Kidney epithelial cell (primary cell): ENCODE measurements at places on chromosomes 4 and X.
A peak's percentile ranks its signal among the peaks of the same experiment; 100 is the strongest.

GRCh38 chr4:122668241-122668640 lies 47.4 kb upstream of the IL21 start:
- no peak for DNase-seq

- DNase-seq: no peak
Observed at GRCh38 chr4:82201805-82202641, 171.8 kb downstream of the HNRNPD start.

DNA sequence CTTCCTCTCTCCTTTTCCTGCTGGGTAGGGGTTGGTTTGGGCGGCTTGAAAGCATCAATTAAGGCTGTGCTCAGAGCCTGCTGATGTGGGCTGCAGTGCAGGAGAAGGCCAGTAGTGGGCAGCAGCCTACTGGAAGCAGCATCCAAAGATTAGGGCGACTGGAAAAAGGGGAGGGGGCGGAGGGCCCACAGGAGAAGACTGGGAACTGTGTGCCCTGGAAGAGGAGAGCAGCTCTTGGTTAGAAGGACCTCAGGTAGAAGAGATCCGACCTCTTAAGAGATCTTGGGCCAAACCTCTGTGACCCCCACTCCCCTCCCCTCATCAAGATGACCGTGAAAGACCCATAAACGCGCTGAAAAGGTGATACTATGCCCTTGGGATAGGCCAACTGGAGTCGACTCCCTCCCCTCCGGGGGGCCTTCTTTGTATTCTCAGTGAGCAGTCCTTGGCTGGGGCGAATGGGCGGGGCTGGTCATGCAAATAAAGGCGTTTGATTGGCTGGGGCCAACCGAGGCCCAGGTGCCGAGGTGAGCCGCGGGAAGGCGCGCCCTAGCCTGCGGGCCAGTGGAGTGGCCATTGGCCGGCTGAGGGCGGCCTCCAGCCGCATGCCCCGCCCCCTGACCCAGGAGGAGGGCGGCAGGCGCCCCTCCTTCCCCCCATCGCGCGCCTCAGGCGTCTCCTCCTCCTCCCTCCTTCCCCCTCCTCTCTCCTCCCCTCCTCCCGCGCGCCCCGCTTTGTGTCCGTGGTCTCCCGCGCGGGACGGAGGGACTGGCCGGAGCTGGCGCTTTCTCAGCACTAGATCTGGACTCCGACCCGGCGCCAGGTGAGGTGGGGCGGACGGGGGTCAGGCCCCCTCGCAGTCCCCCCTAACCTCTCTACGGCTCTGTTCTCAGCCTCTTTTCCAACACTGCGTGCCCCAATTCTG lies 10.1 kb downstream of the DLG3 start:
- peak; percentile 59 for DNase-seq

GRCh38 chr4:108372681-108373080 lies 203.9 kb upstream of the LEF1 start:
- no peak for DNase-seq

GRCh38 chr4:94208266-94208665 lies 601 bp downstream of the SMARCAD1 start:
- no peak for DNase-seq

- peak; percentile 58 for DNase-seq
Observed at GRCh38 chrX:131792356-131792749, 230.7 kb upstream of the STK26 start.

- no peak for DNase-seq
Observed at GRCh38 chr4:6825403-6825802, 42.9 kb downstream of the KIAA0232 start.

GRCh38 chr4:112801341-112801740 lies 164.4 kb downstream of the LARP7 start:
- no peak for DNase-seq

DNA sequence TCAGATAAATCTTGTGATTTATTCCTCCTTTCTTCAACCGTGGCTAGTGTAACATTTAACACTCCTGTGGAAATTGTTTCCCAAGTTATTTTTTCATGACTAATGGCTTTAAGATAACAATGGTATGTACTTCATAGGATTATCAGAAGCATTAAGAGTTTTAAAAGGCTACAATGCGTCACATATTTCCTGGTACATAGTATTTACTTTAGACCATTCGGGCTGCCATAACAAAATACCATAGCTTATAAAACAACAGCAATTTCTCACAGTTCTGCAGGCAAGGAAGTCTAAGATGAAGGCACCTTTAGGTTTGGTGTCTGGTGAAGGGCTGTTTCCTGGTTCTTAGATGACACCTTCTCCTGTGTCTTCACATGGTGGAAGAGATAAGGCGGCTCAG lies 158.6 kb downstream of the PAPSS1 start:
- DNase-seq: no peak

DNA sequence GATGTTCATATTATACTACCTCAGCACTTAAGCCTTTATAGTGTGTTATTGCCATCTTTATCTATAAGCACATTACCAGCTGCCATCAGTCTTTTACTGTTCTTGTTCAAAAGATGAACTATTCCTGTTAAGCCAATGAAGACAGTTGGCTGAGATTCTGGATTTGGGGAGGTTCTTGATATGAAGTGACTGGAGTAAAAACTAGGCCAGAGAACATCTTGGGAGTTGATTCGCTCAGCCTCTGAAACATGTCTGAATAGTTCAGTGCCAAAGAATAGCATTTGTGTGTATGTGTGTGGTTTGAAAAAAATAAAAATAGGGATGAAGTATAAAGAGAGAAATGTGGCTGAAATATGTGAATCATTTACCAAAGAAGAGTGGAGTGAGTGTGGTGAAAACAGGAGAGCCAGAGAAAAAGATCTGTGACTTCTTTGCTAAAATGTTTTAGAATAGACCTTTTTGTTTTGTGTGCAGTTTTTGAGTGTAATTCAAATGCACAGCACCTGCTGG lies 15.2 kb downstream of the EXOC1 start:
- DNase-seq: no peak

DNA sequence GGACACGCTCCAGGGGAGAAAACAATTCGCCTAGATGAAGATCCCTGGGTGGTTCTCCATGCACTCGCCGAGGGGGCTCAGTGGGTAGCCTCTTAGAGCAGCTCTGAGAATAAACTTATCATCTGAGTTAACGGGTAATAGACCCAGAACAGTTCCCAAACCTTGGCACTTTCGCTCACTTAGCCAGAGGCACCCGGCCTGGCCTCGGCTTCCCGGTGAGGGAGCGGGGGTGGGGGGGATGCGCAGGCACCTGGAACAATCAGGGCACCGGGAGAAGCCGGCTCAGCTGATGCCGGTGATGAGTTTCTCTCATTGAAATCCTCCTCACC lies 405 bp upstream of the ZAR1 start:
- no peak for DNase-seq

- no peak for DNase-seq
Observed at GRCh38 chrX:17549107-17549651, 174.2 kb downstream of the NHS start.

- no peak for DNase-seq
Observed at GRCh38 chrX:33126469-33126868, 84.9 kb downstream of the DMD start.

GRCh38 chrX:55489314-55490009 lies at the start of gene USP51:
Gene USP51 (minus strand): TSS chrX:55489848. CDS start chrX:55488939, 909 bp downstream.
- no peak for DNase-seq

- DNase-seq: no peak
Observed at GRCh38 chrX:149829751-149830191, 48.0 kb downstream of the MAGEA9 start.

GRCh38 chr4:184672741-184673140 lies 23.2 kb downstream of the PRIMPOL start:
- no peak for DNase-seq

DNA sequence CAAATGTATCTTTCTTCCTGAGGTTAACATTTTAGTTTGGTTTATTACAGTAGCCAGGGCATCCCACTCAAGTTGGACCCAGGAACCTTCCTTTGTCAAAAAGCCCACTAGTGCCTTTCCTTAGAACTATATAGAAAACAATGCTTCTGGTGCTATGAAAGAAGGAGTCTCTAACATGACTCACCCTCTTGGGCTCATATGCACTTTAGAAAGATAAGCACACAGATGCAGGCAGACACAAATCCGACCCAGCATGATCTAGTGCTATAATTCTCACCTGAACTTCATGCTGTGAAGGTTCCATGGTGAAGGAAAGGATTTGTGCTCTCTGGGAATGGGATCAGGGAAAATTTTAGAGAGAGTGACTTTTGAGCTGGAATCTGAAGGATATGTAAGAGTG lies 289.4 kb downstream of the ANKRD50 start:
- DNase-seq: no peak

DNA sequence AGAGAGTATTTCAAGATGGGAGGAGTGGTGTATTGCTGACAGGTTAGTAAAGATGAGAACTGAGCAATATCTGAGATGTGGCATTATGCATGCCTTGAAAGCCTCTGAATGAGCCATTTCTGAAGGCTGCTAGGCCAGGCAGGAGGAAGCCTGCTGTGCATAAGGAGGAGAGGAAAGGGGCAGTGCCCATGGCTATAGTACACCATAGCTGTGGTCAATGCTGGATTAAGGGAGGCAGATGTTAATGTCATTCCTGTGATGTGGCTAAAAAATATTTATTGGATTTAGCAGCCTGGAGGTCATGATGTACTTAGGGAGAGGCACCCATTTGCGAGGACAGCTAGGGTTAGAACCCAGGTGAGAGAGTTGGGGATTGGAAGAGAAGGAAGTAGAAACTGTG lies 130.0 kb upstream of the LNX1 start:
- no peak for DNase-seq

GRCh38 chrX:108131471-108131870 lies 39.9 kb downstream of the ATG4A start:
- DNase-seq: no peak

GRCh38 chrX:33307911-33308354 lies 96.6 kb upstream of the DMD start:
- DNase-seq: no peak

DNA sequence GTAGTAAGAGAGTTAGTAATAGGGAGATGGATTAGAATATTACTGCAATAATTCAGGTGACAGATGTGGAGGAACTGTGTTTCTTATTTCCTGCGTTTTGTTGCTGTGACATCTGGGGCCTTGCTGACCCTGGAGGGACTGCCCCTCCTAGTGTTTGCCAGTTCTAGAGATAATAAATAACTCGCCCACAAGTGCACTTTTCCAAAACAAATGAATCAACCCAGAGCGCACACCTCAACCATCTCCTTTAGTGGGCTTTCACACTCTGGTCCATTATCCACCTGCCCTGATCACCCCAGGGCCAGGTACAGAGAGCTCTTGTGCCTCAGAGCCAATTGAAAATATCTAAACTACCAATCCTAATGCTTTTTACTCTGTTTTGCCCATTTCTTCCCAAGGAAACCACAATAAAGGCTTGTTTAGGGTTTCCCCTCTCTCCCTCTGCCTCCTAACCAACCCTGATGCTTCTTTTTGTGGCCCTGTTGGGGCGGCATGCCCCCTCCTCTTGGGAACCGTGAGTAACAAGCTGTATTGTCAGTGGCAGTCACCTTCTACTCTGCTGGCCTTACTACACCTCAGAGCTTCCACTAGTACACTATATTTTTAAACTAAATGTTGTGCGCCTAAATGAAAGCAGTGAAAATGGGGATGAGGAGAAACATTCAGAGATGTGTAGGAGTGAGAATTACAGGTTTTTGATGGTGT lies 270.5 kb downstream of the TENM3 start:
- no peak for DNase-seq

- DNase-seq: no peak
Observed at GRCh38 chr4:101065346-101065745, 282.0 kb downstream of the PPP3CA start.

DNA sequence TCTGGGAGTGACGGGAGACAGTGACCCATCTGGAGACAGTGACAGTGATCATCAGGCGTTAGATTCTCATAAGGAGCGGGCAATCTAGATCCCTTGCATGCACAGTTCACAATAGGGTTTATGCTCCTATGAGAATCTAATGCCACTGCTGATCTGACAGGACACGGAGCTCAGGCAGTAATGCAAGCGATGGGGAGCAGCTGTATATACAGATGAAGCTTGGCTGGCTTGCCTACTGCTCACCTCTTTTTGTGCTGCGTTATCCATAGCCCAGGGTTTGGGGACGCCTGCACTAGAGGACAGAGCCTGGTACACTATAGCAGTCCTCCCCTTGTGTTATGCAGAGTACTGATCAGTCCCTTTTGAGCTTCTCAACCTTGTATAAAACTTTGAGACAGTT lies 23.5 kb downstream of the NFKB1 start:
- DNase-seq: no peak

DNA sequence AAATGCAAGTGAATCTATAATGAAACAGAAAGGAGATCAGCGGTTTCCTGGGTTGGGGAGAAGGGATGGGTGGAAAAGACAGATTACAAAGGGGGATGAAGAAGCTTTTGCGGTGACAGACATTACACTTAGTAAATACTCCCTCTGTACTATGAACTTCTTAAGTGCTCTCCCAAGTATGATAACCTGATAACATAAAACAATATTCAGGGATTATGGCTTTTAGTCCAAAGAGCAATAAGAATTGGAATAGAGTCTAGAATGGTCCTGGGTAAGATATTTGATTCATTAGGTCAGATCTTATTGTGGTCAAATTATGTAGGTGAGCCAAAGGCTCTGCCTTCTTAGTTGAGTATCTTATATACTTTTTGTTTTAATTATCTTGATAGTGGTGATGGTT lies 9.2 kb downstream of the LRRC66 start:
- no peak for DNase-seq

GRCh38 chr4:108881190-108881589 lies 118.3 kb upstream of the ETNPPL start:
- DNase-seq: peak; percentile 61

DNA sequence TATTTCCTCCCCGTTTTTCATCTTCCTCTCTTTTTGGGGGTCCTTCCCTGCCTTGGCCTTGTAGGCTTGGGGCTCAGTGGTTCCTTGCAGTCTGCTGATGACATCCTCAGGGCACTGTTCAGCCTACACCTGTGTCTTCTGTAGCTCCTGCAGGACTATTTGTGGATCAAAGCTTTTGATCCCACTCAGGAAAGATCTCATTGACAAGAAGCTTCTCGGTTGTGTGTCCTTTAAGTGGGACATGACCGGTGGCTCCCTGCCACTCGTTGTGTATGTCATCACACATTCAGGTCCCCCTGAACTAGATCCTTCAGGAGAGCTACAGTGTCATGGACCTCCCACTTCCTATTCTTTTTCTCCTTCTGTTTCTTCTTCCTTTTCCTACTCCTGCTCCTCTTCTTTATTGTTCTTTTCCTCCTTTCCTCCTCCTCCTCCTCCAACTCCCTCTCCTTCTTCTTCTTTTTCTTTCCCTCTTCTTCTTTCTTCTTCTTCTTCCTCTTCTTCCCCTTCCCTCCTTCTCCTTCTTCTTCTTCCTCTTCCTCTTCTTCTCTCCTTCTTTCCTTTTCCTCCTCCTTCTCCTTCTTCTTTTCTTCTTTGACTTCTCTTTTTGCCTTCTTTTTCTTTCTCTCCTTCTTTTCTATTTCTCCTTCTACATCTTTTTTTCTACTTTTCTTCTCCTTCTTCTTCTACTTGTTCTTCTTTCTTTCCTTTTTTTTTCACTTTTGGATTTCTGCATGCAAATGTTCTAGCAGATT lies 67.8 kb downstream of the NBDY start:
- DNase-seq: no peak

DNA sequence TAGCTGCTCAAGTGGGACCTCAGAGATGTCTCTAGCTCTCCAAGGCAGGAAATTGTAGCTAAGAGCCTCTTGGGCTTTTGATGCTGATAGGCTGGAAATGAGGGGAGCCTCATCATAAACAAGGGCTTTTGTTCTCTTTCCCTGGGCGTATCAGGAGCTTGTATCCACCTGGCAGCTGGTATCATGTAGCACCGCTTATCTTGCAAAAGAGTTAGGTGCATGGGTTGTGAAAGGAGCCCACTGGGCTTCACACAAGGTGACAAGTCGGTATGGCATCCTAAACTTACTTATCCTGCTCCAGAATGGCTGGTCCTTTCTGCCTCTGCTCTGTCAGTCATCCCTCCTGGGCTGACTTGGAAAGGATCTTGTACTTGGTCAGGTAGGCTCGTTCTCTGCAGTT lies 565.8 kb downstream of the GRXCR1 start:
- DNase-seq: no peak

GRCh38 chr4:115233600-115233999 lies 120.2 kb upstream of the NDST4 start:
- no peak for DNase-seq
